ENCODE measurements at places on chromosomes 3 and 15.

GRCh38 chr15:31298707-31299172, 27.9 kb upstream of the KLF13 start:
- DNase-seq = no peak

DNA sequence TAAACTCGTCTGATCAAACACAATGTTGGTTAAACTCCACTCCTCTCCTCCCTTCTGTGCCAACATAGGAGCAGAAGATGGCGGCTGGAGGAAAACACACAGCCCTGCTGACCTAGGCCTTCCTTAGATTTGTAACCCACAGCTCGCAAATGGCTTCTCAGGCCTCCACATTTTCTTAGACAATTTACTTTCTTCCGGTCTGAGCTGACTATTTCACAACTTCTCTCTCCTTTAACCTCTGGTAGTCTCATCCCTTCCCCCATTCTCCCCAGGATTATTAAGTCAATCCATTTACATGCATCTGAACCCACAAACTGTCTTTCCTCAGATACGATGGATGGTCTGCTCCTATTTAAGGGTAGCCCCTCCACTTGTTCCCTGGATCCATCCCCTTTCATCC, 25.7 kb upstream of the ULK4 start:
- no peak for DNase-seq

DNA sequence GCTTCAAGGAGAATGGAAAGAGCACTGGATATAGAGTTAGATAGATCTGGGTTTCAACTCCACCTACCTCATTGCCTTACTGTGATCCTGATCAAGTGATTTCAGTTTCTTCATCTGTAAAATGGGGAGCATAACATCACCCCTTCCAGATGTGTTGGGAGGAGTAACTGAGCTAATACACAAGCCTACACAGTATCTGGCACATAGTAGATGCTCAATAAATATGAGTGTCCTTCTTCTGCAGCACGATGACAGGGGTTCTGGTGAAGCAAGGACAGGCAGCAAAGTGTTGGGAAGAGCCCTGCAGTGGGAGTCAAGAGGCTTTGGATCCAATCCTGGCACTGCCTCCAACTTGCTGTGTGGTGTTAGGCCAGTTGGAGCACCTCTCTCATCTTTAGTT, 270.0 kb downstream of the UACA start:
- no peak for DNase-seq

DNA sequence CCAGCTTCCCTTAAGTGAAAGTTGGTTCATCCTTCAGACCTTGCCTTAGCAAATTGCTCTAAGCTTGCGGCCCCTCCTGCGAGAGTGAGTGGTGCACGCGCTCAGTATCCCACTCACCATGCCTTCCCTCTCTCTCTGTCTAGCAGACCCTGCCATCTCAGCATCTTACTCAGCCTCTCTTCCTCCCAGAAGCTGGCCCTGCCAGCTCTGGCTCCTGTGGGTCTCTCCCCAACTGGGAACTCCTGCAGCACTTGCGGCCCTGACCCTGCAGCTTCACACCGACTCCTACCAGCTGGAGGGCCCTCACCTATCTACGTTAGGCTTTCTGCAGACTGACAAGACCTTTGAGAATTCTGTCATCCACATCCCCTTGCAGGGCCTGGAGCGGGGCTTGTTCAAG, 286.1 kb upstream of the TLE3 start:
- DNase-seq = no peak

- no peak for DNase-seq
These were observed 1109.1 kb downstream of the OTOL1 start for GRCh38 chr3:162605651-162606204.

- no peak for DNase-seq
These were observed 87.2 kb downstream of the EBLN2 start for GRCh38 chr3:73148682-73149081.

- no peak for DNase-seq
These were observed 338.4 kb downstream of the FHIT start for GRCh38 chr3:60912876-60913275.

Measured in DMS 273 treated with DMSO at 0.1 percent for 48 hours (cell line).